ENCODE measurements at places on chromosomes 7 and 10. TPM values are rescaled to one million over a fixed set of nuclear protein-coding genes. Genes with fewer than 3 reads are reported as not detected.

The ABCB4 gene
- 2.7 TPM for total RNA-seq

GRCh38 chr7:21507627-21508343 is 35.1 kb upstream of the DNAH11 start:
- H3K4me1 ChIP-seq, result no peaks in the 10 kb centered on the region
- H3K36me3 ChIP-seq, result peaks cover 6% of the 10 kb centered on the region
- DNase-seq, result no peak
- no peaks in the 10 kb centered on the region for H3K27me3 ChIP-seq

DNA sequence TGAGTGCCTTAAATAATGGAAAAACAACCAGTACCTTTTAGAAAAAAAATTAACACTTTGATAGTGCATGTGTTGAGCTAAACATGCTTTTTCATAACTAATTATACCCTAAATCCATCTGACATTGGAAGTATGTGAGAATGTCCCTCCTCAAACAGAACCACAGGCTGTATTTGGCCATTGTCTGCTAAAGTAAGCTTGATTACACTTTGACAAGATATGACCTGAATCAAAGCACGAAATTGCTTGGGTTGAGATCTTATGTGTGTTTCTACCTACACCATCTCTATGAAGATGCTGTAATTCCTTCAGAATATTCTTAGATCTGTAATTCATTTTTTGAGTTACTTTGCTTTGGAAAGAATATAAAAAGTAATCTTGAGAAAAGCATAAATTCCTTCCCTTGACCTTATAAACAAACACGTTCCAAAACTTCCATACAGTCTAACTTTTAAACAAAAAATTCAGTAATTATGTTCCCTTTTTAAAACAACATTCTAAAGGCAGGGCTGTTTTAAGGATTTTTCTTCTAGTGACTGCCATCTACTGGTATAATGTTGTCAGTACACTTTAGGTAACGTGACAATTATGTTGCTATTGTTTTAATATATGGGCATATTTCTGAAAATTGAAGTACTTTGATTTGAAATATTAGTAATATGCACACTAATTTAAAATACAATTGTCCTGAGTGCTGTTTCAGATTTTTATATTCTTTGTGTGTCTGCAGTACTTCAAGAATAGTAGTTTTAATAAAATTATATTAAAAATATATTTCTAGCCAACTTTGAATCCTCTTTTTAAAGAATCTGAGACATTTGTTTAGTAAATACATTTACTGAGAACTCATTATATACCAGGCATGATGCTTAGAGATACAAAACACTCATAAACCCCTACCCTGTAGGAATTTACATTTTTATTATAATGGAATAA is 20.9 kb downstream of the CD36 start:
- no peaks in the 10 kb centered on the region for H3K4me1 ChIP-seq
- H3K27ac ChIP-seq, result no peak overlapping the region
- H3K4me3 ChIP-seq, result no peak overlapping the region
- peak; percentile 78 for DNase-seq

The CFAP43 gene
- 15.0 TPM for total RNA-seq

- no peaks in the 10 kb centered on the region for H3K36me3 ChIP-seq
- no peak overlapping the region for H3K27ac ChIP-seq
- H3K27me3 ChIP-seq, result peaks cover 2% of the 10 kb centered on the region
- H3K4me3 ChIP-seq, result no peak overlapping the region
- peaks cover 19% of the 10 kb centered on the region for H3K4me1 ChIP-seq
- no peak for DNase-seq
Observed at GRCh38 chr10:110174816-110175215, 32.6 kb upstream of the MXI1 start.

DNA sequence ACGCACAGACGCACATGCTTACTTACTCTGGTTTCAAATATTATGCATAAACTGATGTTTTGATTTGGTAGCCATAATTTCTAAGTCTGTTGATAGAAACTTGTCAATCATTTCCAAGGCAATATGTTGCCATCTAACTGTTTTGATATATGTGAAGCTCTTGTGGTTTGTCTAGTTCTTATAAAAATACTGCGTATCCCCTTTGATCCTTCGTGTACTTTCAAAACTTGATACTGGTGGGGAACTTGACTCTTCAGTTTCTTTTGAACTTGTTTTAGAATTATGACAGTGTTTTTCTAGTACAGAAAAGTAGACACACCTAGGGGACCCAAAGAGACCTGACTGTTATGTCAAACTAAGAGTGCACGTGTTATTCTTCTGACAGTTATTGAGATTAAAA is 708.0 kb downstream of the LRMDA start:
- H3K27me3 ChIP-seq, result no peaks in the 10 kb centered on the region
- H3K36me3 ChIP-seq, result no peaks in the 10 kb centered on the region
- H3K4me3 ChIP-seq, result no peak overlapping the region
- no peak overlapping the region for H3K27ac ChIP-seq
